ENCODE measurements at places on chromosomes 3 and 15.

GRCh38 chr15:50558012-50558411 lies 11.5 kb upstream of the USP50 start:
- H3K4me1 ChIP-seq = no peaks in the 10 kb centered on the region
- H3K27ac ChIP-seq = no peak overlapping the region
- no peaks in the 10 kb centered on the region for H3K27me3 ChIP-seq
- DNase-seq = no peak
- no peak overlapping the region for H3K4me3 ChIP-seq
- H3K36me3 ChIP-seq = peaks cover 21% of the 10 kb centered on the region

GRCh38 chr3:129688271-129688895 lies 81.9 kb upstream of the PLXND1 start:
- H3K4me3 ChIP-seq = no peak overlapping the region
- H3K27ac ChIP-seq = no peak overlapping the region
- H3K27me3 ChIP-seq = no peaks in the 10 kb centered on the region
- H3K4me1 ChIP-seq = no peaks in the 10 kb centered on the region
- DNase-seq = no peak

- H3K27me3 ChIP-seq = no peaks in the 10 kb centered on the region
- no peak for DNase-seq
- no peaks in the 10 kb centered on the region for H3K4me1 ChIP-seq
- H3K27ac ChIP-seq = no peak overlapping the region
- H3K4me3 ChIP-seq = no peak overlapping the region
Observed at GRCh38 chr3:20563251-20563650, 377.2 kb upstream of the SGO1 start.

- H3K36me3 ChIP-seq = peaks cover 11% of the 10 kb centered on the region
- no peak overlapping the region for H3K4me3 ChIP-seq
- peak; percentile 62 for DNase-seq
- no peaks in the 10 kb centered on the region for H3K27me3 ChIP-seq
- no peak overlapping the region for H3K27ac ChIP-seq
Observed at GRCh38 chr3:37308247-37308646, 133.9 kb upstream of the LRRFIP2 start.

DNA sequence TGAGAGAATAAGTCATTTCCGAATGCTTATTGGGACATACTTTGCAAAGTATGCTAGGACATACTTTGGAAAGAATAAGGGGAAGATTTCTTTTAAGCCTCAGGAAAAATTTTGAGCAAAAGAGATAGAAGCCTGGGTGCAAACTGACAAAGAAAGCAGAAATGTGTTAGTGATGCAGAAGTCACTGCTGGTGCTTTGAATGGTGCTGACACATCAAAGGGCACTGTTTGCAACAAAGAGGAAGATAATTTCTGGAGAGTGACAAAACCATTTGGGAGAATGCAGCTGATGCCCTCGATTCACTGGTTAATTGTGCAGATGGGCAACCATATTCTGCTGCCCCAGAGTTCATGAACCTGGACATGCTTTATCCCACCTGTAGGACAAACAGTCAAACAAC lies 11.0 kb upstream of the RAP2B start:
- H3K36me3 ChIP-seq = no peaks in the 10 kb centered on the region
- no peak overlapping the region for H3K4me3 ChIP-seq
- H3K27me3 ChIP-seq = no peaks in the 10 kb centered on the region
- peak; percentile 23 for DNase-seq
- no peak overlapping the region for H3K27ac ChIP-seq
- H3K4me1 ChIP-seq = no peaks in the 10 kb centered on the region

GRCh38 chr15:51830276-51830806 lies 888 bp downstream of the TMOD3 start:
- no peaks in the 10 kb centered on the region for H3K36me3 ChIP-seq
- no peaks in the 10 kb centered on the region for H3K27me3 ChIP-seq
- peak overlapping the region; percentile 70 for H3K27ac ChIP-seq
- peak overlapping the region; percentile 87 for H3K4me3 ChIP-seq

- H3K36me3 ChIP-seq = no peaks in the 10 kb centered on the region
- H3K27ac ChIP-seq = no peak overlapping the region
- peaks cover 4% of the 10 kb centered on the region for H3K4me1 ChIP-seq
- no peak overlapping the region for H3K4me3 ChIP-seq
Observed at GRCh38 chr3:122314228-122314876, 10.7 kb upstream of the CSTA start.

GRCh38 chr15:86317384-86317740 lies 237.7 kb downstream of the AGBL1 start:
- DNase-seq = no peak
- no peaks in the 10 kb centered on the region for H3K36me3 ChIP-seq
- H3K27ac ChIP-seq = no peak overlapping the region
- H3K27me3 ChIP-seq = no peaks in the 10 kb centered on the region

DNA sequence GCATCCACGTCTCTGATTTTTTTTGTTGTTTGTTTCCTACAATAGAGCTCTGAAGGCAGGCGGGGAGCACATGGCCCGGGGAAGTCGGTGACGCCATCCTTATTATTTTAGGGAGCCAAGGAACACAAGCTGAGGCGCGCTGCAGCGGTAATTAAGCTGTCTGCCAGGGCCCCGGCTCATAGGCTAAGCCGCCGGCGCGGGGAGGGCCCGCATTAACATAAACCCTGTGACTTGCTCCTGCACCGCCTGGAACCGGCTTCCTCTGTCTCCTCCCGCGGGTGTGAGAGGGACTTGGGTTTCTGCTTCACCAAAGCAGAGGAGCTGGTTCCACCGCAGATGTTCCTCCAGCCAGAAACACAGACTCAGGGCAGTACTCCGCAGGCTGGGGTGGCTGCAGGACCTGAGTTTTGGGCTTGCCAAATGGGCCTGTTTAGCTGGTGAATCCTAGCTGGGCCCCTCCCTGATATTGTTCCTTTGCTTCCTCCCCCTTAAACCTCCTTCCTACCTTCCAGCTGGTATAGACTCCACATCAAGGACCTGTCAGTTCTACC lies 25.3 kb downstream of the ANP32A start:
- peak overlapping the region; percentile 60 for H3K27ac ChIP-seq
- H3K27me3 ChIP-seq = no peaks in the 10 kb centered on the region
- peak; percentile 87 for DNase-seq
- H3K36me3 ChIP-seq = peaks cover 39% of the 10 kb centered on the region
- peak overlapping the region; percentile 1 for H3K4me3 ChIP-seq
- H3K4me1 ChIP-seq = peaks cover 81% of the 10 kb centered on the region

DNA sequence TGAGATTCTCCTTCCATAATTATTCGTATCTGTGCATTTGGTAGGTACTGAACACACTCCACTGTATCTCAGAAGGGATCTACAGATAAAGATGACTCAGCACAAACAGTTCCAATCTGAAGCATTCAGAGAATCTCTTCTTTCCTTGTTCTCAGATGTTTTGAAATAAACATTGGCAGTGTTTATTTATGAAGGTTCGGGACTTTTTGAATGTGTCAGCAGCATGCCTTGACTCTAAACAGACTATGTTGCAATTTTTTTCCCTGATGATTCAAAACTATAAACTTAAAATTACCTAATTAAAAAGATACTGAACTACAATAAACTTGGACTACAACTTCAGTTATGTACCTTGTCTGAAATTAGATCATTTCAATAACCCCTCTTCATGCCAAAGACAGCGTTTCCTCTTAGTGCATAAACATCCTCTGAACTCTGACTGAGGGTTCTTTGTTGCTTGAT lies 612.9 kb upstream of the TBL1XR1 start:
- no peaks in the 10 kb centered on the region for H3K36me3 ChIP-seq
- H3K4me1 ChIP-seq = no peaks in the 10 kb centered on the region
- no peak overlapping the region for H3K27ac ChIP-seq
- H3K4me3 ChIP-seq = no peak overlapping the region

Measured in common myeloid progenitor, CD34-positive (primary cell).